ENCODE measurements at places on chromosomes 11 and 22. TPM values are rescaled to one million over a fixed set of nuclear protein-coding genes. Genes with fewer than 3 reads are reported as not detected.
A peak's percentile ranks its signal among the peaks of the same experiment; 100 is the strongest.

DNA sequence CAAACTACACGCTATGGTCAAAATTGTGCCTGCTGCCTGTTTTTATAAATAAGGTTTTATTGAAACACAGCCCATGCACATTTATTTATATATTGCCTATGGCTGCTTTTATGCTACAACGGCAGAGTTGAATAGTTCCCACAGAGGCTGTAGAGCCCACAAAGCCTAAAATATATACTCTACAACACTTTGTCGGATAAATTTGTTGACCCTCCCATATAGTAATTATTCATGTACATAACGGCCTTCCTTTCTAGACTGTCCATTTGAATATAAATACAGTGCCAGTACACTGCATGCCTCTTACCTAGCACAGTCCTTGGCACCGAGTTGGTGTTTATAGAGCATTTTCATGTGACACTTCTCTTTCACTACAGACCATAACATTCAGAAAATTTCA, 314.0 kb downstream of the LRRC4C start:
- no peak for ATAC-seq
- H3K36me3 ChIP-seq = no peaks in the 10 kb centered on the region
- no peak overlapping the region for H3K27ac ChIP-seq
- H3K27me3 ChIP-seq = no peaks in the 10 kb centered on the region
- H3K4me1 ChIP-seq = no peaks in the 10 kb centered on the region

The MUC2 gene
- total RNA-seq = not detected

- no peak overlapping the region for H3K4me3 ChIP-seq
- no peaks in the 10 kb centered on the region for H3K27me3 ChIP-seq
- H3K36me3 ChIP-seq = peaks cover 100% of the 10 kb centered on the region
- H3K4me1 ChIP-seq = no peaks in the 10 kb centered on the region
- ATAC-seq = no peak
- no peak overlapping the region for H3K27ac ChIP-seq
Observed at GRCh38 chr11:134176284-134176683, 47.5 kb downstream of the NCAPD3 start.

- H3K27me3 ChIP-seq = no peaks in the 10 kb centered on the region
- peaks cover 38% of the 10 kb centered on the region for H3K4me1 ChIP-seq
- H3K36me3 ChIP-seq = peaks cover 5% of the 10 kb centered on the region
- H3K4me3 ChIP-seq = peak overlapping the region; percentile 47
Observed at GRCh38 chr22:42997582-42998090, 17.3 kb downstream of the PACSIN2 start.

The C1QTNF6 gene
- total RNA-seq = 16.3 TPM

DNA sequence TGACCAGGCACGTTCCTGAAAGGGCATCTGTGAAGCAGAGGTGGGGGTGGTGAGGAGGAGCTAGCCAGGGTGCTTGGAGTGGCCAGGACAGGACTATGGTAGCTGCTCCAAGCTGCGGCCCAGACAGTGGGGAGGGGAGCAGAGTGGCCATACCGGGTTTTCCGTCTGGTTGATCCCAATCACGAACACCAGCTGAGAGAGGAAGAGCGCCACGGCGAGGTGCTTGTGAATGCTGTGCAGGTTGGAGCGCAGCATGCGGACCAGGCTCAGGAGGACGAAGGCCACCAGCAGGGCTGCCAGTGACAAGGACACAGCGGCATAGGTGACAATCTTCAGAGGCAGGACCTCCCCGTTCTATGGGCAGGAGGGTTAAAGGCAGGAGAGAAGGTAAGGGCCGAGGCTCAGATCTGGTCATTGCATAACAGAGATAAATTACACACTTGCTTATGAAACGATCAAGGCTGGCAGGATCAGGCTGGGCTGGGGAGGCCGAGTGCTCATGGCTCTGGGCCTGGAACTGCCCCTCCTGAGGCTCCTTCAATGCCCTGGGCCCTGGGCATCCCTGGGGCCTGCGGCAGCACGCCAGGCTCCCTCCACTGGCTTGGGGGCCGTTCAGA, 41.5 kb downstream of the TRMU start:
- H3K4me3 ChIP-seq = no peak overlapping the region
- no peaks in the 10 kb centered on the region for H3K27me3 ChIP-seq
- H3K36me3 ChIP-seq = no peaks in the 10 kb centered on the region
- ATAC-seq = no peak
- peaks cover under 1% of the 10 kb centered on the region for H3K4me1 ChIP-seq

GRCh38 chr11:110075105-110075846, 17.9 kb upstream of the ZC3H12C start:
- no peak overlapping the region for H3K4me3 ChIP-seq
- ATAC-seq = no peak
- H3K36me3 ChIP-seq = no peaks in the 10 kb centered on the region
- peaks cover 27% of the 10 kb centered on the region for H3K27me3 ChIP-seq
- H3K4me1 ChIP-seq = no peaks in the 10 kb centered on the region
- H3K27ac ChIP-seq = no peak overlapping the region

DNA sequence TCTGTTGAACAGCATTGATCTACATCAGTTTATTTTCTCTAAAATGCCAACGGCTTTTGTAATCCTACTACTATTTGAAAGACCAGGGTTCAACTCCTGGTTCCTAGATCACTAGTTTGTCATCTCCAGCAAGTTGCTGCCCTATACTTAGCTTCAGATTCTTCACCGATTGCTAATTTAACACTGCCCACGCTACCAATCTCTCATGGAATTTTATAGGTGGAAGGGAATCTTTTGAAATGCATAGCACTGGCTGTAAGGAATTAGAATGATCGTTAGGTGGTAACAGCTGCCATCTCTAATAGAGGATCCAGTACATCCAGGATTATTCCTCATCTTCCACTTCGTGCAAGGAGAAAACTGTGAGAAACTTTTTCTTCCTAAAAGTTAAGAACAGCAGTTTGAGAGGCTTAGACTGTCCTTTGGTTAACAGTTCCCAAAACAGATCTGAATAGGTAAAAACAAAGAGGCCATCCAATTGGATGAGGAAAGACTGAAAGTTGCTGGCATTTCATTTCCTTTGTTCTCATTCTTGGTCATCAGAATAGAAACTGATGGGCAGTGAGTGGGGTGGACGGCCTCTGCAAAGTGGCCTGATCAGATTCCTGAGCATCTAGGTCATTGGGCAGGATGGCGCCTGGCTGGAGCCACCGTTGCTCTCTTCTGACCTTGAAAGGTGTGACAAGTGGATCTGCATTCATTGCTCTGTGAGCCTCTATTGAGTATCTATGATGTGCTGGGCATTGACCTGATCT, 236.3 kb upstream of the SORL1-AS1 start:
- ATAC-seq = no peak
- no peak overlapping the region for H3K4me3 ChIP-seq
- no peaks in the 10 kb centered on the region for H3K36me3 ChIP-seq
- no peak overlapping the region for H3K27ac ChIP-seq
- no peaks in the 10 kb centered on the region for H3K4me1 ChIP-seq

GRCh38 chr11:116454020-116454645, 318.7 kb downstream of the BUD13 start:
- H3K4me3 ChIP-seq = no peak overlapping the region
- ATAC-seq = no peak
- no peak overlapping the region for H3K27ac ChIP-seq

- H3K36me3 ChIP-seq = no peaks in the 10 kb centered on the region
- no peak overlapping the region for H3K27ac ChIP-seq
- H3K27me3 ChIP-seq = peaks cover 14% of the 10 kb centered on the region
- no peak overlapping the region for H3K4me3 ChIP-seq
- no peak for ATAC-seq
Observed at GRCh38 chr22:42430528-42431125, 1.6 kb downstream of the NFAM1 start.

DNA sequence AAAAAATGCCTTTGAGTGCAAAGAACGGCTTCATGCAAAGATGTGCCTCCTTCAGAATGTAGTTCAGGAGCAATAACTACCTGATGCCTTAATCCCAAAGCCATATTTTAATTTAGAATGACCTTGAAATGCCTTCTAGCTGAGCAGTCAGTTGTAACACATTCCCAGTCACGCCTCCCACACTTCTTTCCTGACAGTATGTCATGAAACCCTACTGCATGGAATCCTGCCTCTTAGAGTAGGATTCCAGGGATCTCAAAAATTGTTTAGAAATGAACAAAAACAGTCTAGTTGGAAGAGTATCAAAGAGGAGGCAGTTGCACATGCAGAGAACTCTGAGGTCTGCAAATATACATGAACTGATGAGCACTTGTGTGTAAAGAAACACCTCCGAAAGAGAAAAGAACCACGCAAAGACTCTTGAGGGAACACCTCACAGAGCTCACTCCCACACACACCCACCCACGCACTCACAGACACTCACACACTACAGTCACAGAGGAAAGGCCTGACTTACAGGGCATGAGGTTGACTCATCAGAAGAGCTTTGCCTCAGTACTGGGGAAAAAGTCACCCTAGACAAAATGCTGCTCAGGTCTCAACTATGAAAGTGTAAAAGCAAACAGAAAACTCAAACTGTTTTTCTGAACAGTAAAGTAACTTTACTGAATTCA, 77.4 kb downstream of the GGTLC2 start:
- H3K36me3 ChIP-seq = no peaks in the 10 kb centered on the region
- peaks cover 12% of the 10 kb centered on the region for H3K27me3 ChIP-seq
- H3K4me3 ChIP-seq = no peak overlapping the region
- peaks cover 5% of the 10 kb centered on the region for H3K4me1 ChIP-seq

- H3K36me3 ChIP-seq = peaks cover 28% of the 10 kb centered on the region
- no peaks in the 10 kb centered on the region for H3K4me1 ChIP-seq
- H3K27ac ChIP-seq = no peak overlapping the region
- no peak for ATAC-seq
Observed at GRCh38 chr11:9184516-9184915, 80.6 kb downstream of the DENND5A start.

Measured in activated T-helper 17 cell treated with anti-CD3 and anti-CD28 coated beads, Interleukin-2, amount 50 U/mL, for 72 hours (primary cell).